ENCODE measurements at places on chromosomes 3 and 15.

DNA sequence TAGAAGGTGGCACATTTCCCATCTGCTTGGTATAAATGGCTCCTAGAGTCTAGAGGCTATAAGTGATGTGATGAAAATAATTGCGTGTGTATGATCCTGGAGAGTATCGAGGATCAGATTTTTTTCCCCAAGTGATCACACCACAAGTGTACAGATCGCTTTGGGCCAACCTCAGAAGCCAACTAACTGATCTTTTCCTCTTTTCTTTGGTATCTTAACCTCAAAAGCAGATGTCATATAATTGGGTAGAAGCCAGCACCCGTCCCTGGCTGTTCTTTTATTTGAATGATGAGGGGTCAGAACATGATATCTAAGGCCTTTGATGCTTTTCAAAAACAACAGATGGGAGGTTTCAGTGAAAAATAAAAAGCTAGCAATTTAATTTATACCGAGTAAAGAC, 3.3 kb downstream of the P2RY14 start:
- no peak for DNase-seq

DNA sequence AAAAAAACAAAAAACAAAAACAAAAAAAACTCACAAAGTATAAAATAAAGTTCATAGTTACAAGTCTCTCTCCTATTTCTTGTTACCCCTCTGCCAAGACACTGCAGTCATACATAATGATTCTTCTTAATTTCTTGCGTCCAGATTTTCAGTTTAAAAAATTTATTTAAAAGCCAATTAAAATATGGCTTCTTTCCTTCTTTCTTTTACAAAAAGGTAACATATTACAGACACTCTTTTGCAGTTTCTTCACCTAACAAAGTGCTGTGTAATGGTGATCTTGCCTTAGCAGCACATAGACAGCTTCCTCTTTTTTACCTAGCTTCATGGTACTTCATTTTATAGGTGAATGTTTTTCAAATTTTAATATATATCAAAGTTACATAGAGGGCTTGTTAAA, 136.1 kb upstream of the SGO1 start:
- DNase-seq: no peak

DNA sequence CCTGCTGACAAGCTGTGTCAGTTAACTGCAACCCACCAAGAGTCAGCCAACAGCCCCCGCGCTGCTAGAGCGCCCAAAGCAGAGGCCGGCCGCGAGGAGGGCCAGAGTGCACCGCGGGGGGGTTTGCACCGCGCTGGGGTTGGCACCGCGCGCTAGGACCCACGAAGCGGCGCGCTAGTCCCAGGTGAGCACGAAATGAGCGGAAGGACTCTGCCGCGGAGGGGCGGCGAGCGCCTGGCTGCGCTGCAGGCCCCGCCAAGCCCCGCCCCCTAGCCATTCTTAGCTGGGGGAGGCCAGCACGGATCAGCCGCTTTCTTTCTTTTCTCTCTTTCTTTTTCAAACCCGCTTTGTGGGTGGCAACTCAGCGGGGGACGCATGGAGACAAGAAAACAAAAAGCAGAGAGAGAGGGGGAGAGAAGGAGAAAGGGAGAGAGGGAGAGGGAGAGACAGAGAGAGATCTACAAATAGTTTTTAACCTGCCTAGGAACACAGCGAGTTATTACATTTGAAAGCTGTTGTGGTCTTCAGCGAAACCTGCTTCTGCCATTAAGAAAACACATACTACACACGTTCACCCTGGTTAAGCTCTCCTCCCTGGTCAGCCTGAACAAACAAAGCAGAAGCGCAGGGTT, 6.9 kb upstream of the FOXB1 start:
- DNase-seq: peak; percentile 72

DNA sequence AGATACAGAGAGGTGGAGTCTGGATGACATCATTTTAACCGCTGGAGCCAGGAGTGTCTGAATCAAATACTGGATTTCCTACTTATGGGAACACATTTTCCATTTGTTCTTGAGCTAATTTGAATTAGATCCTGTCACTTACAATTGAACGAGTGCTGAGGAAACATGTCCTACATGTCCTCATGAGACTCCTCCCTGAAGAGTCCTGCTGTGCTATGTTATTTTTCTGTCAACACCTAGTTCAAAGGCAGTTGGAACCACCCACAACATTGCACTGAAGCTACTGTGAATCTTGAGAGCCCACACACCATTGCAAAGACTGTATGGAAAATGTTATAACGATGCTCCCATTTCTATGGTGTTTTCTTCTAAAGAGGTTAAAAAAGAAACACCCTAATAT, 123.5 kb upstream of the CRBN start:
- DNase-seq: no peak

DNA sequence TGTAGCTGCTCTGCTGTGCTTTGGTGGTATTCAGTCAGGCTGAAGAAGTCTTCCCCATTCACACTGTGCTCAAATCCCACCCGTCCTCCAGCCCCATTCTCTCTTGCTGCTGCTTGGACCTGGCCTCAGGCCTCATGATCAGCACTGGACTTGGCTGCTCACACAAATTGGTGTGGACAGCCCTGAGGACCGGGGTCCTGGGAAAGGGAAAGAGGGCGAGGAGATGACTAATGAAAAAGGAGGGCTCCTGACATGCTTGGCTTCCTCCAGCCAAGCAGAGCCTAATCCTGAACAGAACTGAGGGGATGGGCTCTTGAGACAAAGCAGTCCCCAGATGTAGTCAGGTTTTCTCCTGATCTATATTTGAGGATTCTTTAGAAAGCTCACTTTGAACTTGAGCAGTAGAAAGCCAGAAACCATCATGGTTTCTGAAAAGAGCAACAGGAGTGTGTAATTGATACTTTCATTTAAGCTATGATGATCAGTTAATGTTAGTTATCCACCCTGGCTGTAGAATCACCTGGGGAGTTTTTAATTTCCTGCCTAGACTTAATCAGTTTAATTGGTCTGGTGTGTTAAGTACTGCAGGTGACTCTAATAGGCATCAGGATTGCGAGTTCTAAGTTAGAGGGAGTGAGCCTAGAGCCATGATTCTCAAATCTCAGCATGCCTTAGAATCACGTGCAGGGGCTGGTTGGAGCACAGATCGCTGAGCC, 79.4 kb upstream of the THBS1 start:
- no peak for DNase-seq

GRCh38 chr3:170741756-170742529, 128.1 kb downstream of the RPL22L1 start:
- no peak for DNase-seq

- no peak for DNase-seq
Measured at GRCh38 chr15:34282384-34282783, 55.2 kb downstream of the SLC12A6 start.

GRCh38 chr3:141796081-141796888, 33.1 kb downstream of the GRK7 start:
- peak; percentile 70 for DNase-seq

- DNase-seq: no peak
Measured at GRCh38 chr3:38022301-38022700, 7.1 kb downstream of the PLCD1 start.

DNA sequence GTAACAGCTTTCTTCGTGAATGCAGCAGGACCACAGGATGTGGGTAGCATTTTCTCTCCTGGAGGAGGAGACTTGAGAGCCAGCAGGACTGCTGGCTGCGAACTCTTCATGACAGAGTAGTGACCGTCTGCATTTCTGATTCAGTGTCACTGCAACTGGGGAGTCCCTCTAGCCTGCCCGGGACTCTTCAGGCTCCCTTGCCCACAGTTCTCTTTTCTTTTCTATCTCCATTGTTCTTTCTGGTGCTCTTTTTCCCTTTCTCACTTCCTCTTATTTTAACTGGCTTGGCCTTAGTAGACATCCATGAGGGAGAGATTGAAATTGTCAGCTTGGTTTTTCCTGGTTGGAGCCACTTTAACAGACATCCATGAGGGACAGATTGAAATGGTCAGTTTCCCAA, 49.9 kb upstream of the P2RY1 start:
- DNase-seq: no peak

- no peak for DNase-seq
Measured at GRCh38 chr3:66498687-66499621, 1.9 kb downstream of the LRIG1 start.

DNA sequence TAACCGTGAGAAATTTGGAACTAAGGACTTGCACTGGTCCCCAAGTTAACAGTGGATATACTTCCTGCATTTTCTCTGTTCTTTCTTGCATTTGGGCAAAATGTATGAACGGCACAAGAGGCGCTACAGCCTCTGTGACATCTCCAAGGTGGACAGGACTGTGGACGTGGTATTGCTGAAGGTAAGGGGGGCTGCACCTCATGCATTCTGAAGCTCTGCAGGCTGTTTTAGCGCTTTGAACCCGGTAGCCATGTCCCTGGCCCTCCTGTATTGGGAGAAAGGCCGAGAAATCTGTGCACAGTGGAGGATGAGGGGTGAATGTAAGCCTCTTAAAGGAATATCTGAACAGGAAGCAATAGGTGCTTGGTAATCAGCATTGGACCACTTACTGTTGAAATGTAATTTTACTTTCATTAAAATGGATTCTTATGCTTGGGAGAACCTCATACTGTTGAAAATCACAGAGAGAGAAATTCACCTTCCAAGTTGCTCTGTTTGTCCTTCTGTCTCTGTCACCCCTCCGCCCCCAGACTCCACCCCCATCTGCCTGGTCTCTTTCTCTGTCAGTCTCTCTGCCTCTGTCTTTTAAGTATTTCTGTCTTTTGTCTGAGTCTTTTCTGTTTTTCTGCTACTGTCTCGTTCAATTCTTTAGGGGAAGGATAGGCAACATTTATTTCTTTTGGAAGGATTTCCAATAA, 174.6 kb downstream of the KLHL25 start:
- DNase-seq: no peak

DNA sequence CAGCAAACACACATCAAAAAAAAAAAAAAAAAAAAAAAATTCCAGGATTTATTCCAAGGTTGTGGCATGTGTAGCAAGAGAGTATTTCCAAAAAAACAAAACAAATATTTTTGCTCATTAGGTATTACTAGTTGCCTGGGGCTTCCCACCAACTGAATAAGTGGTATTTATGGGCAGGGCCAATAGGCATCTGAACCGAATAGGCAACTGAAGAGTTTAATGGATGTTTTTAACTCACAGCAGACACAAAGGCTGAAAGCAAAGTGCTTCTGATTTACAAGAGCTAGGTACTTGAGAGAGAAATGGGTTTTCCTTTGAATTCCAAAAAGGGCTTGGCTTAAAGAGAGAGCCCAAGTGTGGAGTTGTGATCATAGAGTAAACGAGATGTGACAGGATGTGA, 21.4 kb downstream of the EIF4E3 start:
- DNase-seq: no peak

DNA sequence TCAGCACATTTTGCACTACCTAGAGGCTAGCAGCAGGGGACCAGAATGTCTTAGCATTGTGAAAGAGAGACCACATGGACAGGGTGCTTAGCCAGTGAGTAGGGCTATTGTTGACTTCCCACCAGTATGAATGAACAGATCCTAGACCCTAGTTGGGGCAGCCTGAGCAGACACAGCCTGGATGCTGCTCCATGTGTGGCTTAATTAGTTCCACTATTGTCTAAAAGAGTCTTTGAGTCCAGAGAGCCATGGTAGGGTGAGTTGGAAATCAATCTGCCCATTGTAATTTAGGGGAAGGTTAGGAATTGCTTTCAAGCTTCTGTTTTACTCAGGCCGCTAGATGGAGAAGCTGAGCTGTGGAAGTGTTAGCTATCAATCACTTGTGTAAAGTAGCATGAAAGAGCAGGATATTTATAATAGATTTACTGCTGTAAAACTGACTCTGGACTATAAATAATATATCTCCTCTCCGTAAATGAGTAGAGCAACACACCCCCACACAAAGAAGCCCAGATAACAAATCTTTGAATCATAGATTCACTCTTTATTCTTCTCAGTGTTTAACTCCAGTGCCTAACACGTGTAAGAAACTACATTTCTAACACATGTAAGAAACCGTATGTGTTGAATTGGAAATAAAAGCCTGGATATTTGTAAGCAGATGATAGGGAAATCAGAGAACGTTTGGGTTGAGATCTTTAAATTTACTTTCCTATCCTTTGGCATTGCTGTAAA, 4.1 kb upstream of the GCSAM start:
- DNase-seq: no peak

DNA sequence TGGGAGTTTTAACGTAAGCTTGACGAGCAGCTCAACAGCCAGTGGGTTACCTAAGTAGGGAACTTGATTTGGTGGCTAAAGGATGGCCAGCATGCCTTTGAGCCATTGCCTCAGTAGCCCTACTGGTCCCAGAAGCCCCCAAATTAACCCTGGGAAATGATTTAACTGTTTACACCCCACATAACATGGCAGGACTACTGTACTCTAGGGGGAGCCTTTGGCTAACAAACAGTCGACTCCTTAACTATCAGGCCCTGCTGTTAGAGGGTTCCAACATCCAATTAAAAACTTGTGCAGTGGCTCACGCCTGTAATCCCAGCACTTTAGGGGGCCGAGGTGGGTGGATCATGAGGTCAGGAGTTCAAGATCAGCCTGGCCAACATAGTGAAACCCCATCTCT, 9.4 kb upstream of the SMCO1 start:
- DNase-seq: no peak

DNA sequence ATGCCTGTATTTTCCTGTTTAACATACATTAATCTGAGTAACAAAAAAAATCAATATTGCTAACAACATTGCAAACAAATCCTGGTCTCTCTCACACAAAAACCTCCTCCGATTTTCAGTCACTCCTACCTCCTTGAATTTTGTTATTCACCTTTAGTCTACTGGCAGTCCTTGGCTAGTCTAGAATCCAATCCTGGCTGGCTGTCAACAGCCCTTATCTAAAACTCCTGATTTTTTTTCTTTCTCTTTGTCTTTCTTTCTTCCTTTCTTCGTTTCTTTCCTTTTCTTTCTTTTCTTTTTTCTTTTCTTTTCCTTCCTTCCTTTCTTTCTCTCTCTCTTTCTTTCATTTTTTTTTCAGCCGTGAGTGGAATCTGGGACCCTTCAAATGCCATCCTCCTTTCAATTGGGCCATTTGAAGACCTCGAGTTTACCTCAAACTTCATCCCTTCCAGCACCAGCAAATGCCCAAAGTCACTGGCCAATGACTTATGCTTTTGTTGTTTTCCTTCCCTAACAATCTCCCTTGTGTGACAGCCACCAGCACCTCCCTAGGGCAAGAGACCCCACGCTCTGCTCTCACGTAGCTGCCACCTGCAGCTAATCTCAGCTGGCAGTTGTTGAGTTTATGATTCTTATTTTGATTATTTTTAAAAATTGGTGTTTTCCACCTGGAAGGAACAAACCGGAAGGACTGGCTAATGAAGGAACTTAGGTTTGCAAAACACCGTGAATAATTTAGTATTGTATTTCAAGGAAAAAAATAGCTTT, 6.8 kb upstream of the ONECUT1 start:
- no peak for DNase-seq

GRCh38 chr3:185399737-185400667, 37.1 kb downstream of the MAP3K13 start:
- DNase-seq: no peak

- DNase-seq: no peak
Measured at GRCh38 chr15:38367476-38367875, 86.5 kb upstream of the FAM98B start.

- peak; percentile 79 for DNase-seq
Measured at GRCh38 chr15:79970624-79971434, at the start of gene BCL2A1. TSS of gene BCL2A1 (minus strand) at chr15:79971196. CDS start at chr15:79971119, 77 bp downstream.

GRCh38 chr15:80825361-80826030, 46.3 kb downstream of the CEMIP start:
- no peak for DNase-seq
